Stimulated activated CD4-positive, alpha-beta T cell treated with anti-CD3 and anti-CD28 coated beads, Interleukin-4, amount 100 ng/mL, for 1 hour (primary cell): ENCODE measurements at places on chromosomes 2 and 18.

GRCh38 chr2:165469417-165469816 lies at the start of gene CSRNP3:
TSS of gene CSRNP3 (plus strand) at chr2:165469698. CDS start at chr2:165595066, 125,368 bp downstream.
- no peak for DNase-seq

DNA sequence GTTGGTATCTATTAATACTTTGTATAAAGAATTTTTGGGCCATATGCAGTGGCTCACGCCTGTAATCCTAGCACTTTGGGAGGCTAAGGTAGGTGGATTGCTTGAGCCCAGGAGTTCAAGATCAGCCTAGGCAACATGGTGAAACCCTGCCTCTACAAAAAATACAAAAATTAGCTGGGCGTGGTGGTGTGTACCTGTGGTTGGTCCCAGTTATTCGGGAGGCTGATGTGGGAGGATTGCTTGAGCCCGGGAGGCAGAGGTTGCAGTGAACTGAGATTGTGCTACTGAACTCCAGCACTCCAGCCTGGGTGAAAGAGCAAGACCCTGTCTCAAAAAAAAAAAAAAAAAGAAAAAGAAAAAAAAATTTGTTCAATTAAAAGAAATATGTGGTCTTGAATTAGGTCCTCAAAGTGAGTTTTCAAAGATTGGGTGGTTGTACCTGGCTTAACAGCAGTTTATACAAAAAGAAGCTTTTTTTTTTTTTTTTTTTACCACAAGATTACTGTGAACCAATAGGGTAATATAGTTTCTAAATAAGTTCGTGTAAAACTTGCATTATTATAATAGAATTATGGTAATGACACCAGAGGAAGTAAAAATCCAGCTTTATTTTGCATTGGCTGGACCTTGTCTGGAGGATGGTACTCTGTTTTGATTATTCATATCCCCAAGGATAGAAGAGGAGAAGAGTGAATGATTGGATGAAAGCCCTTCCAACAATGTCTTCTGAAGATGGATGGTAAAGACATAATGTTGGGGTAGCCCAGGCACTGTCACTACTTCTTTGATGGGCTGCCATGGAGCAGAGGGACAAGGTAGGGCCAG lies 210.3 kb downstream of the MYCN start:
- DNase-seq, result no peak

DNA sequence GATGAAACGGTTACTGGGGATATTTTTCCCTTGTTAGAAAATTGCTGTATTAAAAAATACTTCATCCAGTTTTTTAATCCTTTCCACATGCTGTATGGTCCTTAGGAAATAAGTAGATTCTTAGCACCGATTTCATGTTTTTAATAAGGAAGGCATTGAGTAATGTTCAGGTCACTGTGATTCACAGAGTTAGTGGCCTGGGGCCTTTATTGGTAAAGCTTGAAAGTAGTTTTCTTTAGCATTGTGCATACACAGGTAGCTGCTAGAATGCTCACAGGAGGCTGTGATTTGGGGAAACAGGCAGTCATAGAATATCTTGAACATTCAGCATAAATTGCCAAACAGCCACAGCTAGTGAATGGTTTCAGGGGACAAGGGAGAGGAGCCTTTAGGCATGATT lies 79.8 kb downstream of the XRCC5 start:
- no peak for DNase-seq

DNA sequence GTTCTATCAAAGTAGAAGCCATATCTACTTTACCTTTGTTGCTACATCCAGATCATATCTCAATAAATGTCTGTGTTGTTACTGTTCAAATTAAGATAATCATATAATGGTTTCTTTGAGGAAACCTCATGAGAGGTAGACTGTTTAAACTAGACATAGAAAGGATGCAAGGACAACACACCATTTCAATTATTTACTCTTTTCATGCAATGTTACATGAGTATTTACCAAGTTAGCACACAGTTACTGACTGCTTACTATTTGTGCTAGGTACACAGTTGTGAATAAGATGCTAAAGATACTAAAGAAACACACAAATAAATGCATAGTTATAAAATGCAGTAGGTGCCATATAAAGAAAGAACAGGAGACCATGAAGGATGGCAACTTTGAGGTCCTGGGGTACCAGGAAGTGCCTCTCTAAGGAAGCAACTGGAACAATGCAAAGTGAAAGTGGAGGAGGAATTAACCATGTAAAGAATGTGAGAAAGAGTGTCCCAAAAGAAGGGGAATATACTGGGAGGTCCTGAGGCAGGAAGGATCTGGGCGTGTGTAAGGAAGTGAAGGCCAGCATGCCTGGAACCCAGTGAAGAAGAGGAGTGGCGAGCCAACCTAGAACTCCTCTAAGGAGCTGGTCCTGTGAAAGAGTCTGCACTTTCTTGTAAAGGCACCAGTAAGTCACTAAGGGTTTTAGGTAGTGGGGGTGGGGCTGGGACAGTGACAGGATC lies 39.4 kb downstream of the RBMS1 start:
- DNase-seq, result no peak

GRCh38 chr2:240255811-240256703 lies 115.6 kb upstream of the OTOS start:
- DNase-seq, result no peak

- DNase-seq, result no peak
Observed at GRCh38 chr2:217939220-217939619, 63.6 kb downstream of the TNS1 start.

DNA sequence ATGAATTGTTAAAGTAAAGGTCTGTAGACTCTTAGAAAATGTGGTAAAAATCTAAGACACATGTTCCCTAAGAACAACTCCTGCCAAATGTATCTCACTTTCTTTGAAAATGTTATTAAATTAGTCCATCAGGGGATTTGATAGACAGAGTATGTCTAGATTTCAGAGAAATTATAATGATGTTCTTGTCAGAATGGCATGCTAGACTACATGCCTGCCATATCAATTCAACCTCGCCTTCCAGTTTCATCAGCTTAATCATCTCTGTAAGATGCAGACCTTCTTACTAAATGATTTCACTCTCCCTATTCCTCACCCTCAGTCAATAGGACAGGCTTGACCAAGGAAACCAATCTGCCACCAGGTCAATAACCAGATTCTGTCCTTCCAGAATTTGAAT lies 368.4 kb downstream of the TXNL1 start:
- no peak for DNase-seq
